ENCODE measurements at places on chromosomes 1 and 21.

- DNase-seq, result no peak
Measured at GRCh38 chr1:171984850-171985485, 143.7 kb downstream of the DNM3 start.

DNA sequence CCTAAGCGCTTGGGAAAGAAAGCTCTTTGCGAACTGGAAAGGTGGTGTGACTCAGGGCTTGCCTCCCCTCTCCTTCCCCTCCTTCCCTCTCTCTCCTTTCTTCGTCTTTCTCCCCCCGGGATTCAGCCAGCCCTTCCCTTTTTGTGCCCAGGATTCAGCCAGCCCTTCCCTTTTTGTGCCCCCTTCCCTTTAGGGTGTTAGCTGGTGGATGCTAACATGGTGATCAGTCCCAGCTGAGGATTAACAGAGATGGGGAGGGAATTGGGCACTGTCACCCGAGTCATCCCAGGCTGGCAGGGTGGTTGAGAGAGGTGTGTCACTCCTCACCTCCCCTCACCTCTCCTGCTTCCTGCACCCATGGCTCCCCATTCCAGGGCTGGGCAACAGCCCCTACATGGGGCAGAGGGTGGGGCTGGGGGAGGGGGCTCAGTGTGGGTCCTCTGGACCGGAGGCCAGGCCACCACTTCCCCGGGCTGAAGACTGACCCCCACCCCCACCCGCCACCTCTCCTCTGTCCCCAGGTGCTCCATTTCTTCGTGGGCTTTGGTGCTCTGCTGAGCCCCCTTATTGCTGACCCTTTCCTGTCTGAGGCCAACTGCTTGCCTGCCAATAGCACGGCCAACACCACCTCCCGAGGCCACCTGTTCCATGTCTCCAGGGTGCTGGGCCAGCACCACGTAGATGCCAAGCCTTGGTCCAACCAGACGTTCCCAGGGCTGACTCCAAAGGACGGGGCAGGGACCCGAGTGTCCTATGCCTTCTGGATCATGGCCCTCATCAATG lies 51.5 kb downstream of the ELK4 start:
- no peak for DNase-seq

DNA sequence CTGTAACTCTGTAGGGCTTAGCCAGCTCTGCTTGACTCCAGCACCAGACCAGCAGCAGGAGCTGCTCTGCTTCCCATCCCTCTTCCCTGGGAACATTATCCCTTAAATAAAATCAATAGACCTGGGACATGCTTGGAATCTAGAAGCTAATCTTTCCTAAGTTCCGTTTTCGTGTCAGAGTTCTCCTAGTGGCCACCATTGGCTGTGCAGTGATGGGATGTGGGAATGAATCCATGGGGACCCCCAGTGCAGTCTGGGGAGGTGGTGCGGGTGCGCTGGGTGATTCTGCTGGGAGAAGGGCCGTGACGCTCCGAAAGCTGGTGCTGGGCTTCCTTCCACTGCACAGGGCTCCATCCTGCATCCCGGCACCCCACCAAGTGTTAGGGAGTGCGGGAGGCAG lies 202.7 kb downstream of the CAMTA1 start:
- DNase-seq, result no peak

DNA sequence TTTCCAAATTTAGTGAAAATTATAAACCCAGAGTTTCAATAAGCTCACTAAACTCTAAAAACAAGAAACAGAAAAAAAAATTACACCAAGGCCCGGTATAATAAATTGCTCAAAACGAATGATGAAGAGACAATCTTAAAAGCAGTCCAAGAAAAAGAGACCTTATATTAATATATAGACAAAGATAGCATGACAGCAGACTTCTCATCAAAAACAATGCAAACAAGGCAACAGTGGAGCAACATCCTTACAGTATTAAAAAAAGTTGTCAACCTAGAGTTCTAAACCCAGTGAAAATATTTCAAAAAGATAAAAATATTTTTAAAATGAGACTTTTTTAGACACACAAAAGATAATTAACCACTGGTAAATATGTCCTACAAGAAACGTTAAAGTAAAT lies 46.7 kb downstream of the KIFAP3 start:
- no peak for DNase-seq

GRCh38 chr1:233294913-233295236 lies 650 bp downstream of the PCNX2 start:
- DNase-seq, result no peak

DNA sequence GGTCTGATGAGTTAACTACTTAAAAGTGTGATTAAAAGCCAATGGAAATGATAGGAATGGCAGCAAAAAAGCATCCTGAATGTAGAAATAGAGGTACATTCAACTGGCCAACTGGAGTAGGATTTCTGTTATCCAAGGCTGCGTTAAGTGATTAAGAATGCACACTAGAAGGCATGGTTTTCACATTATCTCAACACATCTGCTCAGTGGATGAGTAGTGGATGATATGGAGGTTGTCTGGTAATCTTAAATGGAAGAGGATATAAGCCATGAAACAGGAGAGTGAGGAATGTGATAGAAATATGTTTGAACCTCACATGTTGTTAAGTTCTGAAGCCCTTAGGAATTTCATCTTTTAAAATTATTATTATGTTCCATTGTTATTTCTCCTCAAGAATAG lies 839.9 kb downstream of the USP25 start:
- DNase-seq, result no peak

- no peak for DNase-seq
Measured at GRCh38 chr1:99619583-99619982, 26.3 kb upstream of the PALMD start.

GRCh38 chr1:7346600-7347570 lies 424.2 kb upstream of the VAMP3 start:
- no peak for DNase-seq

- no peak for DNase-seq
Measured at GRCh38 chr1:230878591-230878990, 10.3 kb upstream of the C1orf198 start.

GRCh38 chr1:35220976-35221375 lies 28.0 kb upstream of the SFPQ start:
- DNase-seq, result no peak

GRCh38 chr1:94271373-94271772 lies 34.0 kb upstream of the ARHGAP29 start:
- no peak for DNase-seq

GRCh38 chr1:91651661-91652071 lies 151.0 kb downstream of the CDC7 start:
- DNase-seq, result no peak

- DNase-seq, result no peak
Measured at GRCh38 chr21:29423099-29423870, 124.6 kb downstream of the BACH1 start.

DNA sequence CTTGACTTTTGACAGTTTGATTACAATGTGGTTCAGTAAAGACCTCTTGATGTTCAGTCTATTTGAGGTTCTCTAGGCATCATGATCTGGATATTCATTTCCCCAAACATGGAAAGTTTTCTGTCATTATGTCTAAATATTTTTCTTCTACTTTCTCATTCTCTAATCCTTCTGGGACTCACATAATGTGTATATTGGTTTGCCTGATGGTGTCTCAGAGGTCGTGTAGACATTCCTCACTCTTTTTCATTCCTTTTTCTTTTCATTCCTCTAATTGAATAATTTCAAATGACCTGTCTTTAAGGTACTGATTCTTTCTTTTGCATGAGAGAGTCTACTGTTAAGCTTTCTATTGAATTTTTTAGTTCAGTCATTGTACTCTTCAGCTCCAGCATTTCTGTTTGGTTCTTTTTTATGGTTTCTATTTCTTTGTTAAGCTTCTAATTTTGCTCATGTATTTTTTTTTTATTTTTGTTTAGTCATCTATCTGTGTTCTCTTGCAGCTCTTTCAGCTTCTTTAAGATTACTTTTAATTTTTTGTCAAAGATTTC lies 158.4 kb downstream of the GDAP2 start:
- no peak for DNase-seq

GRCh38 chr1:203025686-203026030 lies 633 bp upstream of the PPFIA4 start:
- DNase-seq, result no peak

- DNase-seq, result no peak
Measured at GRCh38 chr1:160367934-160368923, 1.4 kb downstream of the NHLH1 start.
